Glomerular endothelial cell (primary cell): ENCODE measurements at places on chromosomes 16 and 17. TPM values are rescaled to one million over a fixed set of nuclear protein-coding genes. Genes with fewer than 3 reads are reported as not detected.

GRCh38 chr17:4788807-4789700 is at the start of gene GLTPD2:
Gene GLTPD2, plus strand, starts transcription at chr17:4788964. Its CDS starts 48 bp downstream, at chr17:4789012.
- DNase-seq = no peak

DNA sequence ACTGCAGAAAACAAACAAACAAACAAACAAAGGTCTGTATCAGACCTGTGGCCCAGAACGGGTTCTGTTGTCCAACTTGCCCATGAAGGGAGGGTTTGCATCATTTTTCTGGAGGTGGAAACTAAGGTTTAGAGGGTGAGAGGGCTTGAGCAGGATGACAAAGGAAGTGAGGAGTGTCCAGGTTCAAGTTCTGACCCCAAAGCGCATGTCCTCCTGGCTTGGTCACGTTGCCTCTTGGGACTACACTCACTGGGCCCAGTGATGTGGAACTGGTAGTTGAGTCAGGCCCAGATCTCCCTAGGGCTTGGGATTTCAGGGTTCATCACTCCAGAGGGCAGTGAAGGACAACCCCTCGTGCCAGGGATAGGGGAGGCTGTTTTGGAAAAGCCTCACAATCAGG is 1.8 kb downstream of the SREBF1 start:
- no peak for DNase-seq

- DNase-seq = no peak
Measured at GRCh38 chr16:64211331-64211730, 910.5 kb downstream of the CDH11 start.

DNA sequence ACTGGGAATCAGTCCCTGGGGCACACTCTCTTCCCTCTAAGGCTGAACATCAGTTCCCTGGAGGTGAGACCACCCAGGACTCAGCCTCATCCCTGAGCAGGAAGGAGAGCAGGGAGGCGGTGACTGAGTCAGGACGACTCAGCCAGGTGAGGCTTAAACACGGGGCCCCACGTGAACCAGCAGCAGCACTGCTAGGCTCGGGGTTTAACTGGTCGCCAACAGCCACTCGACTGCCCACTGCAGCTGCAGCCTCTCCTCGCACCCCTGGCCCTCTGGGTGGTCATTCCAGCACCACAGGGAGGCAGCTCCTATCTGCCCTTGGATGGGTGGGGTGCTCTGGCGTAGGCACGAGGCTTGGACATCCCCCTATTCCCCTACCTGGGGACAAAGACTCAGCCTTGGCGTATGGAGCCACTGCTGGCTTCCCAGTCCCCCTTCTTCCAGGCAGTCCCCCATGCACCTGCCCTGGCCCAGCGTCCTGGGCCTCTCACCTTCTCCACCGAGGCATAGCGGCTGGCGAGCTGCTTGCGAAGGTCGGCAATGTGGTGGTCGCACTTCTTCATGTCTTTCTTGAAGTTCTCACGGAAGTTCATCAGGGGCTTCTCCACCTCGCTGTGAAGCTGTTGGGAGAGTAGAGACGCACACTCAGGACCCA is 21.2 kb upstream of the RCVRN start:
- no peak for DNase-seq

DNA sequence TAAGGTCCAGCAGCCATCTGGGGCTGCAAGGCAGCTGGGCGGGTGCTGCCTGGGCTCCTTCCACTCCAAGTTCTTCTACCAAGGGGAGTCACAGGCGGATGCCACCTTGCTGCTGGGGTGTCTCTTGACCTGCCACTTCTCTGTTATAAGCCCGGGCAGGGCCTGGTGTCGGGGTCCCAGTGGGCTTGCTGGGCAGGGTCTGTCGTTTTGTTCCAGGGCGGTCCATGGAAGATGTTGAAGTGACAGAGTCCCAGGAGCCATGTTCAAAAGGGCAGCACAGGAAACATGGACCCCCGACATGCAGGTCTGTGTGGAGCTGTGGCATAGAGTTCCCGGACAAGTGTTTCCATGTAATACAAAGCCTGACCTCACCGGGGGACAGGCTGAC is 91.1 kb downstream of the TNFRSF13B start:
- DNase-seq = no peak

The ZFHX3 gene
- total RNA-seq = 13.6 and 19.8 TPM in 2 replicates

DNA sequence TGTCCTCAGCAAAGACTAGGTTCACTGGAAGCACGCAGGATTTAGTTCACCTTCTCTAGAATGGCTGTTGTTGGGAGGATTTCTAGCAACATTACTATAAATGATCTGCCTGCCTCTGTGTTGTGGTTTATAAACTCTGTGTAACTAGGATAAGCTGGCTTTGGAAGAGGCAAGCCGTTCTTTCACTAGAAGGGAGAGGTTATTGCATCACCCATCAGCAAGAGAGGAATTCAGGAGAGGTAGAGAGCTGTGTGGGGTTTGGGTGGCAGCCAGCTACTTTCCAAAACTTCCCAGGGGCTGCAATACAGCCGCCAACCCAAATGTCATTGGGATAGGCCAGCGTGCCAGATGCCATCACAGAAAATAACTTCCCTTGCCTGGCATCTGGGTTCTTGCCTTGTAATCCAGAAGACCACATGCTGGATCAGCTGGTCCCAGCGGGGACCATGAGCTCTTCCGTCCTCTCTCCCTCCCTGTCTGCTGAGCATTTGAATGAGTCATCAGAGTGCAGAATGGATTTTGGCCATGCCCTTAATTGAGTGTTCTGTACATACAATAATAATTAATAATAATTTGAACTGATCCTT is 95.7 kb upstream of the RBFOX1 start:
- no peak for DNase-seq

DNA sequence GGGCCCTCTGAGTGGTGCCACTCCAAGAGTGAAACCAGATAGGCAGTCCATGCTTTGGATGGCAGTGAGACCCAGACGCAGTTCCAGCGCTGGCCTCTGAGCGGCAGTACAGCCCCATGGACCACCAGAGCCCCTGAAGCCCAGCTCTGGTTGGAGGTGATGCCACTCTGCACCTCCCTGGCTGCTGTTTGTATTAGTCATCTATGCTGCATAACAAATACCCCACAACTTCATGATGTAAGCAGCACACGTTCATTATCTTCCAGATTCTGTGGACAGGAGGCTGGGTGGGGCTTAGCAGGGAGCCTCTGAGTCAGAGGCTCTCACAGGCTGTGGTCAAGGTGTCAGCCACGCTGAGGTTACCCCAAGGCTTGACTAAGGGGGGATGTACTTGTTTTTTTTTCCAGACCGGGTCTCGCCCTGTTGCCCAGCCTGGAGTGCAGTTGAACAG is 5.1 kb upstream of the NME4 start:
- no peak for DNase-seq

The ZFP3 gene
- total RNA-seq = 2.0 and 2.5 TPM in 2 replicates

GRCh38 chr17:68763562-68763961 is 162.4 kb upstream of the FAM20A start:
- DNase-seq = no peak

GRCh38 chr17:81148986-81149533 is 16.2 kb upstream of the PVALEF start:
- no peak for DNase-seq

The OTOA gene
- 0.06 TPM in 1 of 2 replicates, not detected in the other for total RNA-seq

The CLEC19A gene
- total RNA-seq = not detected in 2 replicates

- no peak for DNase-seq
Measured at GRCh38 chr16:67668495-67669157, 2.0 kb downstream of the C16orf86 start.

- no peak for DNase-seq
Measured at GRCh38 chr16:84932681-84933080, 78.7 kb downstream of the ZDHHC7 start.

DNA sequence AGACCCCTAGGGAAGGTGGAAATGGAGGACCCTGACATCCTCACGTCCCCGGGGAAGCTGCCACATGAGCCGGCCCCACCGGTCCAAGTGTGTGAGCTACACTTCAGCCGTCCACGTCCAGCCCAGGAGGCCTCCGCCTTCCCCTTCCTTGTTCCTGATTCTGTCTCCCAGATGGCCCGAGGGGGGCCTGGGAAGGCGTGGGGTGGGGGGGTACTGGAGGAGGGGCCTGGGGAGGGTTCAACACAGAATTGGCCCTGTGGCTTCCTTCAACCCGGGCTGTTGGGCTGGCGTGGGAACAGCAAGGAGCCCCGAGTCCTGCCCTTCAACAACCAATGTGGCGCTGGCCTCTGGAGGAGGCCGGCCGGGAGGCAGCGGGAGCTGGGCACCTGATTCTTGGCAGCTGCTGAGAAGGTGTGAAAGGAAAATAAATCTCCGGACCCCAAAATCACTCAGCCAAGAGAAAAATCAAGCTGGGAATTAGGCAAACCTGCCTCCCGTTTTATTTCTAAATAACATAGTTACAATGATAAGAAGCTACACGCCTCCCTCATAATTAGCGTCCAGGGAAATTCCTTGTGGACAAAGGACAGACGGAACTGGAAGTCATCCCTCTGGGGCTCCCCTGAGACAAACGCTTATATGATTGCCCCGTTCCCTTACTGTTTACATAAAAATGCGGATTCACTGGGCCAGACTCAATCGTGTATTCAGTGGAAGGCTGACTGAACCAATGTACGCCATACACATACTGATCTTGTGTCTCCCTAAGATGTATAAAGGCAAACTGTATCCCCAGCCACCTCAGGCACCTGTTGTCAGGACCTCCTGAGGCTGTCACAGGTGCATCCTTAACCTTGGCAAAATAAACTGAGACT is 1.8 kb upstream of the APRT start:
- DNase-seq = no peak

The C16orf96 gene
- not detected in 2 replicates for total RNA-seq

The LCAT gene
- total RNA-seq = 8.0 and 20.0 TPM in 2 replicates

DNA sequence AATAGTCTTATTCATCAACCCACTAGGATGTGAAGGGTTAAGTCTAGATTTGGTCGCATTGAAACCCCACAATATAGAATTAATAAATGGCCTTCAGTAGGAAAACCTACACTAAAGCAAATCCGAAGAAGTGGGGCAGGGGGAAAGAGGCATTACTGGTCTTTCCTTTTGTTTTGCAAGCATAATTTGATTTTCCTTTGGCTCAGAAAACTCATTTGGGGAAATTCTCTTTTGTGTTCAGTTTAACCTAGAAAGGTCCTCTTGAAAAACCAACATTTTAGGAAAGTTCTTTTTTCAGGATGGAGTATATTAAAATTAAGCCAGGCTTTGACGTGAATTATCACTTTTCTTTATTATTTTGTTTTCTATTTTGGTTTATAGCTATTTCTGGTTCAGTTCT is 31.7 kb downstream of the ERCC4 start:
- DNase-seq = no peak

The STAT5A gene
- 14.6 and 21.9 TPM in 2 replicates for total RNA-seq

The NPTX1 gene
- total RNA-seq = 0.99 and 35.0 TPM in 2 replicates

DNA sequence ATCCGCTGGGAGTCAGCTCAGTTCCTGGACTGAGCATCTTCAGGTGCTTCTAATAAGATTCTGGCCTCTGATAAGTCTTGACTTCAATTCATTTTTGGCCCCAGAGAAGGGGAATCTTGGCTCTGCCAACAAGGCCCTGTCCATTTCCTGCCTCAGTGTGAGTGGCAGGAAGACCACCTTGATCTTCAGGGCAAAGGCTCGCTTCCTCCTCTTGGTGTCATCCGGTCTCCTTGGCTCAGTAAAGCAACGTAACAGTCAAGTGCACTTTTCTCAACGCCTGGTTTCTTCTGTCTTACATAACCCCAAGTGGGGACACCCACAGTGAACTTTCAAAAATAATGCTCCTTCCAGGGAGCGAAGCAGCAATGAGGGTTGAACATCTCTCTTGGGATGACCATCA is 169.8 kb downstream of the PRKCB start:
- DNase-seq = no peak

- no peak for DNase-seq
Measured at GRCh38 chr16:55500530-55501011, 8.3 kb upstream of the LPCAT2 start.

DNA sequence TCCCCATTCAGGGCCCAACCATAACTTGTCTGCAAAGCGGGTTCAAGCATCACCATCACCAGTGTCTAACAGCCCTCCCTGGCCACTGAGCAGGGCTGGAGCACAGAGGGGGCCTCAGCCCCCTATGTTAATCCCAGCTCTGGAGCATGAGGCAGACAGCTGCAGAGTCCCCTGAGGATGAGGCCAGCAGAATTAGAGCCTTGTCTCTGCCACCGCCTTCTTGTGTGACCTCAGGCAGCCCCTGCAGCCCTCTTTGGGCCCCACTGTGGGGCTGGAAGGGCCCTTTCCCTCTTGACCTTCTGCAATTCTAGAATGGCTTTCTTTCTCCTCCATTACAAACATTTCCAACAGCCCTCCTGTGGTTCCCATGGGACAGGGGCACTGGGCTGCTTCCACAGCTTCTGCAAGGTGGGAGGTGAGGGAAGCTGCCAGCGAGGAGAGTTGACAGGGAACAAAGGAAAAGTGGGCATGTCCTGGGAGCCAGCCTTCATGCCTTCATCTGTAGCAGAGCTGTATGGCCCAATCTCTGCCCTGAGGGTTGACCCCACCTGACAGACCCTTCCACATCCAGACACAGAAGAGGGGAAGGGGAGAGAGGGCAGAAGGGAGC is 65.7 kb downstream of the TMEM132E start:
- no peak for DNase-seq

DNA sequence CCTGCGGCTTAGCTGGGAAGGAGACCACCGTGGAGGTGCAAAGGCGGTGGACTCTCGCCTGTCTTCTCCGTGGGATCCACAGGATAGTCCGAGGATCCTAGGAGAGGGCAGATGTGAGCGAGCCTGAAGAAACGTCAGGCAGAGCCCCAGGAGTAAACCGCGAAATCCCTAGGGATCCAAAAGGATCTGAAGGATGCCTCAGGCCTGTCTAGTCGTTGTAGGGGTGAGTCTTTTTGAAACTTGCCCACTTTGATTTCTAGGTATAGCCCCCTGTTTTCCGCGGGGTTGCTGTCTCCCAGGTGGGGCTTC is 576.5 kb downstream of the KCNJ18 start:
- no peak for DNase-seq

The CHD3 gene
- total RNA-seq = 66.5 and 142 TPM in 2 replicates

The DPEP3 gene
- total RNA-seq = not detected in 2 replicates

The STX8 gene
- 81.6 and 114 TPM in 2 replicates for total RNA-seq

GRCh38 chr16:28531777-28532744 is 6.7 kb downstream of the NUPR1 start:
- DNase-seq = no peak

The TPSD1 gene
- total RNA-seq = not detected in 2 replicates

- no peak for DNase-seq
Measured at GRCh38 chr17:57586742-57587141, 158.4 kb downstream of the CCDC182 start.

The DDX5 gene
- 682 and 789 TPM in 2 replicates for total RNA-seq

GRCh38 chr17:40134184-40134583 is 6.2 kb upstream of the CASC3 start:
- DNase-seq = no peak

The MYCBPAP gene
- 0.23 and 1.6 TPM in 2 replicates for total RNA-seq

GRCh38 chr16:67672739-67673662 is 6.4 kb downstream of the C16orf86 start:
- no peak for DNase-seq

The HNF1B gene
- total RNA-seq = 0.99 and 6.1 TPM in 2 replicates

GRCh38 chr17:4474093-4474492 is 24.6 kb upstream of the SPNS2 start:
- DNase-seq = no peak

GRCh38 chr16:72172105-72173034 is at the start of gene PMFBP1:
Gene PMFBP1, minus strand, starts transcription at chr16:72172155. Its CDS starts 947 bp downstream, at chr16:72171208.
- peak; percentile 81 for DNase-seq

The PYCARD gene
- 32.2 and 33.1 TPM in 2 replicates for total RNA-seq

DNA sequence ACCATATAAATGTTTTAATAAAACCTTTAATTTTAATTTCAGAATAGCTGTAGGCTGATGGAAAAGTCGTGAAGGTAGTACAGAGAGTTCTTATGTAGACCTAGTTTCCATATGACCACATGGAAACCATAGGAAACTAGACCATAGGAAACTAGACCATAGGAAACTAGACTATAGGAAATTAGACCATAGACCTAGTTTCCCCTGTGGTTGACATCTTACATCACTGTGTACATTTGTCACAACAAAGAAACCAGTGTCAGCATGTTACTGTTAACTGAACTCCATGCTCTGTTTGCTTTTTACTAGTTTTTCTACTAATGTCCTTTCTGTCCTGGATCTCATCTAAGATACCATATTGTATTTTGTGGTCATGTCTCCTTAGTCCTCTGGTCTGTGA is 14.6 kb downstream of the NUDT7 start:
- DNase-seq = no peak
